ENCODE measurements at places on chromosomes 11 and 22.

DNA sequence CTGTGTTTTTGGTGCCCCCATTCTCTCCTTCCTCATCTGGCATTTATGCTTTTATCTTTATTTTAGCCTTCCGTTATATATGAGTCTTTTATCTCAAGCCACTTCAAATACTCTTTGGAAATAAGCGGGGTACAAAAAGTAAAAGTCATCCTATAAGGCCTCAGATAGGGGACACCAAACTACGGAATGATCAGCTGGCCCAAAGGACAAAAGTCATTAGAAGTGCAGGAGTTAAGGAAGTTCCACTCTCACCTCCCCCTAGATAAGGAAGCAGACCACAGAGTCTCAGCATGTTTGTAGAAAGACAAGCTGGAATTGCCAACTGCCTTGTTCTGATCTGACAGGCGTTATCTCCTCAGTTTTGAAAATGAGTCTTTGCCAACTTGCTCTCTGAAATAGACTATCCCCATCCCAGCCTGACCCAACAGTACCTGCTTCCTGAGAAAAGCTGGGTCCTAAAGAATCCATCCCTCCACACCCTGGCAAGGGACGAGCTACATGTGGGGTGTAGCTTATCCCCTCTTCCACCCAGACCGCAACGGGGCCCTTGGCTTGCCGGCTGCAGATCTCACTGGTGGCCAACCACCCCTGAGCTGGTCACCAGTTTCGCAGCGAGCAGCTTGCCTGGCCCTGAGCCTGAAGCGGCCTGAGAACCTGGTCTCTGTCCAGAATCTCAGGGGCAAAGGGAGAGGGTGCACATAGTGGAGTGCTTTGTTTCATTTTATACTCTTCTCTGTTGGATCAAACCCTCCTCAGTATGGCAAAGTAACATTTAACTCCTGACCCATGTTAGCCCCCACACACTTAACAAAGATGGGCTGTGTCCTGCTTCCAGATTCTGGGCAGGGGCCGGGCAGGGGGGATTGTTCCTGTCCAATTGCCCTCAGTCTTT, 13.8 kb downstream of the FADS2 start:
- no peak for DNase-seq

DNA sequence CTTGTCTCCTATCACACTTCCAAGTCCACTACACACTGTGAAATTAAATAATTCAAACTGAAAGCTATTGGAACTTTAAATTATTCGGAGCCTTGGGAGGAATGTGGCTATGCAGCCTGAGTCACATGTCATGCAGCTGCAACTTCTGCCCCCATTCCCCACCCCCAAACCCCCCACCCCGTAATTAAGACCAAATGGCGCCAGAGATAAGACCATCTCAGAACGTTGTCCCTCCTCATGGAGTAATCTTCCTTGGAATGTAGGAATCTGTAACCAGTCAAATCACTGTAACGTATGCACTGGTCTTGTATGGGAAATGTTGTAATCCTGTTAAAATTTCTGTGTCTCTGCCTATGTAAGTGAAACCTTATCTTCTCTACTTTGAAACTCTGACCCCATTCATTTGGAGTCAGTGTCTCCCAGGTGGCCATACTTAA, 37.0 kb downstream of the GAB2 start:
- DNase-seq: no peak

GRCh38 chr11:93143800-93144199, 54.0 kb downstream of the SLC36A4 start:
- DNase-seq: no peak

- DNase-seq: no peak
These were observed 672.2 kb upstream of the ANO3 start for GRCh38 chr11:25659706-25660105.

- DNase-seq: no peak
These were observed 2.2 kb downstream of the TNKS1BP1 start for GRCh38 chr11:57322256-57323166.

GRCh38 chr22:32644252-32645100, 157.0 kb upstream of the TIMP3 start:
- peak; percentile 3 for DNase-seq

DNA sequence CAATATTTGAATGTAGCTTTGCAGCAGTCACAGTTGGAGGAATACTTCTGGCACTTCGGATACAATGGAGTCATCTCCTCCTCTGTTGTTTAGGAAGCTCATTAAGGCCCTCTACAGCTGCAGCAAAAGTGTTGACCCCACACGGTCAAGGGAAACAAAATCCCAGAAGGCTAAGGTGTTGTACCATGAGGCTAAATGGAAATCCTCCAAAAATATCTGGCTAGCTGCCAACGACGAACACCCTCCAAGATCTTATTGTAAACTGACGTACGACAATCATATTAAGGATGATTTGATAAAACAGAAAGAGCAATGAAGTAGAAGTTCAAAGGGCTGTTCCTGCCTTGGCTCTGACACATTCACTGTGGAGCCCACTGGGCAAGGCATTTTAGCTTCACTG, 4.0 kb downstream of the POGLUT3 start:
- DNase-seq: no peak

- no peak for DNase-seq
These were observed 14.3 kb downstream of the BLID start for GRCh38 chr11:122101625-122102291.

GRCh38 chr11:102749101-102749722, 24.5 kb upstream of the MMP8 start:
- DNase-seq: no peak

DNA sequence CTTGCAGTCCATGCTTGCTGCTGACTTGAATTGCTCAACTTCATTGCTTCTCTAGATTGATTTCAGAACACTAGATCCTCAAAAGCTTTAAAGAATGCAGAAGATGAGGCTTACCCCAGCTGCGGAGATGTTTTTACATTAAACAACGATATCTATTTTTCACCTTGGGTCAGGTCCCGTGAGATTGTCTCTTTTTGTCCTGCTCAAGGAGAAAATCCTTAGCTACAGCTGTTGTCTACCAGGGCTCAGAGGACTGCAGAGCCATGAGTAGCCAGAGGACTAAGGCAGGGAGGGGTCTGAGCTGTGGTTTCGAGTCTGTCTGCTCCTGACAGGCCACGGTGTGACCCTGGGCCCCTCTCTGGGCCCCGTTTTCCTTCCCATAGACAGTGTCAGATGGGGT, 51.4 kb downstream of the PKNOX2 start:
- DNase-seq: no peak

- peak; percentile 23 for DNase-seq
These were observed 536 bp downstream of the YWHAH start for GRCh38 chr22:31944700-31945442.

DNA sequence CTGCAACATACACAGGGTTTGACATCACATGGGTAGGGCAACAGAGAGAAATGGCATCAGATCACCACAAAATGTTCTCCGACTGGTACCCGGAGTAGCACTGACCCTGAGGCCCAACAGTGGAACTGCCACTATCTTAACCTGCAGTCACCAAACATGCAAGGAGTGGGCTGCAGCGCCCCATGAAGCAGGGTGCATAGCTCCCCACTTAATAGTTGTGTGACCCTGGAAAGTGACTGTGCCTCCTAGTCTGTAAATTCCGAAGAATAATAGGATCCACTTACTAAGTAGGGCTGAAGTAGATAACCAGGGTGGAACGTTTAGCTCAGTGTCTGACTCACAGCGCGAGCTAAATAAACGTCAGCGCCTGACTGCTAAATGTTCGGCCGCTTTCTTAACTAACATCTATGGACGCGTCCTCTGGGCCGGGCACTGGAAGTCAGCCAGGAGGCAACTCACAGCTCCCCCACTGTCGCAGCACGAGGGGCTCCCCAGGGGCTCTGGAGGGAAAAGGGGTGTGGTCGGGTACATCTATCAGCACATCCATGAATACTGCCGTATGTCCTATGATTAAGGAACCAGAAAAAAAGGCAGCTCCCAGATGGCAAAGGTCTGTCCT, 777 bp downstream of the LTO1 start:
- DNase-seq: no peak

- DNase-seq: no peak
These were observed 33.5 kb upstream of the BID start for GRCh38 chr22:17807578-17808410.

Measured in stimulated activated CD4-positive, alpha-beta T cell treated with anti-CD3 and anti-CD28 coated beads, TNF-alpha, amount 100 ng/mL, for 1 hour (primary cell).